ENCODE measurements at places on chromosomes 11 and 22.

DNA sequence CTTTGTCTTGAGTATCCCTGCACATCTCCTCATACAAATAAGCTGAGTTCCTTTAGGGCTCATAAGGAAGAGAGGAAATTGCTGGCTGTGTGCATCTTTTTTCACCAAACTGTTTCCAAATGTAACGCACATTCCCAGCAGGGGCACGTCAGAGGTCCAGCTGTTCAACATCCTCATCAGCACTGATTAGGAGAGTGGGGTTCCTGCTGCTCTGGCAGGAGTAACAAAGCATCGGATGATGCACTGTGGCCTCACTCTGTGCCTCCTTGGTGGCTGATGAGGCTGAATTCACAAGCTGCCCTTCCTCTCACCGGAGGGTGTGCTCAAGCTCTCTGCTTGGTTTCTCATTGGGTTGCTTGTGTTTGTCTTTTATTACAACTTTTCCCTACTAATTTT, 35.5 kb upstream of the SLC25A1 start:
- DNase-seq = no peak

DNA sequence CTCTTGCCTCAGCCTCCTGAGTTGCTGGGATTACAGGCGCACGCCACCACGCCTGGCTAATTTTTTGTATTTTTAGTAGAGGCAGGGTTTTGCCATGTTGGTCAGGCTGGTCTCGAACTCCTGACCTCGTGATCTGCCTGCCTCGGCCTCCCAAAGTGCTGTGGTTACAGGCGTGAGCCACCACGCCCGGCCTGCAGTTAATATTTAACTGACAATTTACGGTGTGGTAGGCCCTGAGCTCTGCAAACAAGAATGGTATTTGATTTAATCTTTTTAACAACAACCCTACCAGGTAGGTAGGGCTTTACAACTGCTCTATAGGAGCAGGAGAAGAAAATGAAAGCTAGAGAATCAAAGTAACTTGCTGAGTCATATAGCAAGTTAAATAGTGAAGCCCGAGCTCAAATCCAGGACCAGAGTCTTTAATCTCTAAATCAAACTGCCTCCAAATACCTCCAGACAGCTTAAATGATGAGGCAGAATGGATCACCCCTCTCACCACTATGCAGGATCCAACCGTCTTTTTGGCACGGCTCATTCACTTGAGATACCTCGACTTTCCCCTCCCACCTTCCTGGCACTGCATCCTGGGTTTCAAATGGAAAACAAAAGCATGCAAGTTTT, 9.4 kb downstream of the UEVLD start:
- DNase-seq = peak; percentile 73

GRCh38 chr11:3220101-3220500, 1.5 kb upstream of the MRGPRG start:
- DNase-seq = no peak

- no peak for DNase-seq
Observed at GRCh38 chr22:44667276-44667675, 34.7 kb upstream of the PRR5 start.

DNA sequence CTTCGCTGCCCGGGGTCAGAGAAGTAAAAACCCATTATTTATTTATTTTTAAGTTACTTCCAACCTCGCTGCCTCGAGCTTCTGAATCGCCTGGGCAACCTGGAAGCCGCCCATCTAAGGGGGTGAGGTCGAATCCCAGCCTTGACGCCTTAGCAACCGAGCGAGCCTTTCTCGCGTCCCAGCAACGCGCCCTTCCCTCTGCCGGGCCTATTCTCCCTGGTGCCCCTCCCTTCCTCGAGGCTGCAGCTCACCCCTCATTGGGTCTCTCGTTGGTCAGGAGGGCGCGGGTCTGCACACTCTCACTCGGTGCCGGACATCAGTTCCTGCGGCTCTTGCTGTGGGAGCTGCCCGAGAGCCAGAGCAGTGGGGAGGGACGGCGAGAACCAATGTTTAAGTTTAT, at the start of gene CCDC81:
Gene CCDC81, plus strand, starts transcription at position 302 of the 400 bp plus-strand sequence. CDS start 277 bp downstream, outside the sequence.
- no peak for DNase-seq

GRCh38 chr11:72227316-72228228, 3.0 kb downstream of the INPPL1 start:
- DNase-seq = no peak

DNA sequence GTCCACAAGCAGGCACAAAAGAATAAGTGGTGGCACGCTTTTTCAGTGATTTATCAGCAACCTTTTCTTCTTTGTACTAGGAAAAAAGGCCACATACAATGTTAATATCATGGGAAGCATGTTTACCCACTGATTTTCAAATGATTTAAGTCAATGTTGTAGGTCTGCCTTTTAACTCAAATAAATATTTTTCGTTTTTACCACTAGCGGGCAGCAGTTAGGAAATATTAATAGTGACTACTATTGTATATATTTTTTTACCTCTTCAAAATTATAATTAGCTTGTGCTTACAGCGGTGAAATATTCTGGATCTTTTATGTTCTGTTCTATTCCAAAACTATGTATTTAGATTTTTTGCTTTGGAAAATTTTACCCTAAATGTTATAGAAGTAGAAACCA, 6.4 kb upstream of the SLC17A6 start:
- no peak for DNase-seq

- DNase-seq = no peak
Observed at GRCh38 chr11:90434858-90435257, 212.0 kb upstream of the CHORDC1 start.

GRCh38 chr11:43269254-43269918, 42.4 kb upstream of the API5 start:
- no peak for DNase-seq

DNA sequence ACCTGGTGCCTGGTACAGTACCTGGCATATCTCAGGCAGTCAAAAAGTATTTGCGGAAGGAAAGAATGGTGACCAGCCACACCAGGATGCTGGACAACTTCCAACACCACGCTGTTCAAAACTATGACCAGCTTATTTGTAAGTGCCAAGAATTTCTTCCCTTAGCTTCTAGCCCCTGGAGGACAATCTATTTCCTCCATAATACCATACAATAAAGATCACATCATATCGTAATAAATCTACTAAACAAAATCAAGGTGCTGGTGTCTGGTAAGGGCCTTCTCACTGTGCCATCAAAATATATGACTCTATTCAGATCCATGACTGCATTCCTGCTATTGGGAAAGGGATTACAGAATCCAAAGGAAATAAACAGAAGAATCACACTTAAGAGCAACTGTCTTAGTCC, 51.5 kb downstream of the ALG9 start:
- DNase-seq = no peak

DNA sequence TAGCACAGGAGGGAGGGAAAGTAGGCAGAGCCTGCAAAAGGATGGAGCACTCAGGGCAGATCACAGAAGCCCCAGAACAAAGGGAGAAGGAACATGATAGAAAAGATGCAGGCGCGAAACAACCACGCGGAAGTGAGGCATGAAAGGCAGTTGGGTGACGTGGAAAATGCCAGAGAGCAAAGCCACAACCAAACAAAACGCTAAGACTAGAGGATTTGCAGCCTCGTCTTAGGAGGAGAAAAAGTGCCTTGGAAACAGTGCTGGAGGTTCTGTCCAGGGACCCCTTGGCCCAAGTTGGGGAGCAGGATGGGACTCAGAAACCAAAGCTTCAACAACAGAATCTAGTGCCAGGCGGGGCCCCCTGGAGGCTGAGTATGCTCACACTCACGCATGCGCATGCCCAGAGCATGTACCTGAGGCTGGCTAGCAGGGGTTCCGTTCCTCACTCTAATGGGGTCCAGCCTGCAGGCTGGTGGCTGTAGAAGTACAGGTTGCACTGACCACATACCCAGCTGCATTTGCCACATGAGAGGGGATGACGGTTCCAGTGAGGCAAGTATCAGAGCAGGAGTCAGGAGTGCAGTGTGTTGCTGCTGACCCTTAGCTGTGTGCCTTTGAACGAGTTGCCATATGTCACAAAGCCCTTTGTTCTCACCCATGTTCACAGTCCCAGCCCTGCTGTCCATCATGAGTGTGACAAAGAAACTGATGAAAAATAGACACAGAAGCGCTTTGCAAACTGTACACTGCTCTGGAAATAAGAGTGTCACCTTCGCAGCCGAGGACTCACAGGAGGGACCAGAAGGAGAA, 568.6 kb upstream of the CADM1 start:
- no peak for DNase-seq

GRCh38 chr11:102733232-102733875, 8.6 kb upstream of the MMP8 start:
- DNase-seq = peak; percentile 67

DNA sequence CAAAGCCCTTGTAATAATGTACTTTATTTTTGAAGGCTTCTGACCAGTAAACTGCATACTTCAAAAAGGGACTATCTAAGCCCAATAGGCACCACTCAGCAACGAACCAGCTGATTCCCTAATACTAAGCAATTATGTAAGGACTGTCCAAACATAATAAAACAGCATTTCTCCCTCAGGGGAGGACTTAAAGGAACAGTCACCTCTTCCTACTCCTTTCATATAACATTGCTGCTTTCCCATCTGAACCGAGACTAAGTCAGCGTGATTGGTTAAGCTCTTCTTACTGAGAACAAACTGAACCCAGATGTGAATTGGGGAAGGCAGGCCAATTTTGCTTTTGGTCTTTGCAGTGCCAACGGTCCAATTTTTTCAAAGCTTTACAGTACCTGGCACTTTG, 420.0 kb downstream of the METTL15 start:
- no peak for DNase-seq

DNA sequence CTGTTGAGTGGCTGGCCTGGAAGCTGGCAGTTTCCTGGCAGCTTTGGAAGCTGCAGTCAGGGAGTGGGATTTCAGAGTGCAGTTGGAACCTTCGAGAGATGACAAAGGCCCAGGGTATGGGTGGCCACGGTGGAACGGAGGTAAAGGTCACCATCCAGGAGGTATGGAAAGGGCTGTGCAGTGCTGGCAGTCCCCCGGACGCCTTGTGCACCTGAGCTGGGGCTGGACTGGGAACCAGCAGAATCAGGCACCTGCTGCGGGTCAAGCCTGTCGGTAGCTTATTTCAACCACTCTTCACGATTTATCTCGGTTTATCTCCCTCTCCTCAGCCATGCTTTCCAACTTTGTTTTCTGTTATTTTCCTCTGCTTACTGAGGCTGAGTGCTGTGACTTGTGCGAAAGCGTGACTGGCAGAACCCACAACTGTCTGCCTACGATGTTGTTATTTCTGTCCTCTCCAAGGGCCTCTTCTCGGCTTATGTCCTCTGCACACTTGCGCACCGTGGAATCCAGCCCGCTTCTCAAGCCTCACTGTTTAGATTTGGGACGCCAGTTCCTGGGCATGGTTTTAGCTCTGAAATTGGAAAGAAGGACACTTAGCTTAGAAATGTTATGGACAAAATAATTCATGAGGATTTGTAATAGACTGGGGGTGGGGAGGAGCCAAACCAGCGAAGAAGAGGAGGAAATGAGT, 24.0 kb upstream of the ATXN10 start:
- no peak for DNase-seq

GRCh38 chr11:18106688-18107087, 806 bp upstream of the SAAL1 start:
- no peak for DNase-seq

DNA sequence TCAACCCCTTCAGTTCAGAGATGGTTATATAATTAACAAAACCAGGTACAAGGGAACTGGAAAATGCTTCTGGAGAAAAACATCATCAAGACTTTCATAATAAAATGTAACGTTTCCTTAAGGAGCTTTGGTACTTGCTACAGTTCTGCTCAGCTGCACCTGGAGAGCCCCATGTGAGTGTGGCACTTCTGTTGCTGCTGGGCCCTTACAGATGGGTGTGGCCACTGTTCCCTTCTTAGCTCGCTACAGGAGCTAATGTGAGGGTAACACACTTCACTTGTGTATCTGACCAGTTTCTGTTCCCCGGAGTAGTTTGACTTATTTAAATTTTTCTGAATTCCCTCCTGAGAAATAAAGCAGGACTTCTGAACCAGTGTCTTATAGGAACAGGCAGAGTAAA, 4.0 kb downstream of the POU2AF3 start:
- no peak for DNase-seq

- DNase-seq = no peak
Observed at GRCh38 chr11:87292598-87292997, 254.9 kb downstream of the TMEM135 start.

GRCh38 chr11:65329944-65330403, 3.7 kb upstream of the DPF2 start:
- DNase-seq = peak; percentile 87

DNA sequence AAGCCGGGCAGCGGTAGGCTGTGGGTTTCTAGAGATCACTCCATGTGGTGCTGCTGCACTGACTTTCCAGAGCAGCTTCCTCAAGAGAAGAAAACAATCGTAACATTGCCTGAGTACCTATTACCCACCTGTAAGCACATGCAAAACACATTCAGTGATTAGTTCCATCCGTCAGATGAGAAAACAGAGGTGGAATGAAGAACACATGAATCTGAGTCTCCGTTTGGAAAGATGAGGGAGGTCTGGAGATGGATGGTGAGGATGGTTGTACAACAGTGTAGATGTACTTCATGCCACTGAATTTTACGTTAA, 7.5 kb upstream of the SLCO2B1 start:
- no peak for DNase-seq

DNA sequence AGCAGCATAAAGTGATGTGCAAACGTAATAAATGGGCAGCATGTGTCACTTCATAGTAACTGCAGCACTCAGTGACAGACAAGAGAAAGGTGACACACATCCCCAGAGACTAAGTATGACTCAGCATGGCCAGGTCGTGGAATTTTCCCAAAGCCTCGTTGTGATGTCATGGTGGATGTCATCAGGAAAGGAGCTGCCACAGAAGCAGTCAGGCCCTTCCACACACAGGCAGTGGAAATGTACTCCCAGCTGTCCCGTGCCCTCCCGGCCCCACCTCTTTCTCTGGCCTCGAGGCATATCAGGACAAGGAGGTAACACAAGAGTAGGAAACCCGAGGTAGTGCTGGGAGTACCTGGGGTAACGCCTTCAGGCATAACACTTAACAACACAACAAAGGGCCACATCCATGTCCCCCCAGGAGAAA, 8.1 kb downstream of the PC start:
- peak; percentile 18 for DNase-seq

- no peak for DNase-seq
Observed at GRCh38 chr11:65767406-65767805, 13.4 kb downstream of the AP5B1 start.

DNA sequence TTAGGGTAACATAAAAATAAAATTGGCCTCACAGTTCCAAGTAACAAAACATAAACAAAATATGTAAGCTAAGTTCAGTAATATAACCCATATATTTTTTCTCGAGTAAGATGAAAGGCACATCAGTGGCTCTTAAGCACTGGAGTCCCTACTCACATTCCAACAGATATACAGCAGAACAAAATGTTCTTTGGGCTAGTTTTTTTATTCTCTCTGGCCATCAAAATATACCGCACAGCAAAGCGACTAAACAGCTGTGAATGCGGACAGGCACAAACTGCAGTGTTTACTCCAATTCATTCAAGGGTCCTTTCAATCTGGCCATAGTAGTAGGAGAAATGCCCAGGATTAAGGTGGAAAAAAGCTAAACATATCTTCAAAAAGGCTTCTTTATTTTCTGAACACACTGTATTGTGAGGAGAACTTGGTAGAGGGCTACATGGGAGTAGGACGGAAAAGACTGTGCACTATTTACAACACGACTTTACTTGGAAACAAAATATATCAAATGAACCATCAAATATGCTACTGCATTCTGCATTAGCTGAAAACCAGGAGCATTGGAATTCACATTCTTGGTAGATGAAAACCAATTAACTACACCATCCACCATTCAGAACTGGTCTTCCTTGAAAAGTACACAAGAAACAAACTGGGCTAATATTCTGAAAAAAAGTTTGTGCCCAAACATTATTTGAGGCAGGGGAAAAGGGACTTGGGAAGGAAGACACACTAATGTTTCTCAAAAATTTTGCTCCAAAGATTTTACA, 4.4 kb downstream of the CDON start:
- no peak for DNase-seq

- DNase-seq = no peak
Observed at GRCh38 chr22:37739611-37740049, 42.8 kb downstream of the TRIOBP start.
